ENCODE measurements at places on chromosomes 7 and 10. TPM values are rescaled to one million over a fixed set of nuclear protein-coding genes. Genes with fewer than 3 reads are reported as not detected.

RPEL1 gene
- not detected for total RNA-seq

ZNF138 gene
- total RNA-seq, result 5.6 TPM

MSS51 gene
- 1.0 TPM for total RNA-seq

ADAM8 gene
- total RNA-seq, result 0.25 TPM

PRTFDC1 gene
- total RNA-seq, result 11.4 TPM

HOGA1 gene
- not detected for total RNA-seq

C10orf53 gene
- total RNA-seq, result not detected

SFTPA1 gene
- total RNA-seq, result not detected

ELAPOR2 gene
- 1.8 TPM for total RNA-seq

CUBN gene
- 0.65 TPM for total RNA-seq

PRPS1L1 gene
- not detected for total RNA-seq

TNS3 gene
- 47.0 TPM for total RNA-seq

CRYGN gene
- total RNA-seq, result not detected

CYP2C9 gene
- not detected for total RNA-seq

- H3K27ac ChIP-seq, result no peak overlapping the region
- H3K36me3 ChIP-seq, result no peaks in the 10 kb centered on the region
- no peak overlapping the region for H3K4me3 ChIP-seq
- no peaks in the 10 kb centered on the region for H3K27me3 ChIP-seq
Observed at GRCh38 chr7:144997512-144997911, 161.7 kb upstream of the TPK1 start.

- no peak overlapping the region for H3K4me3 ChIP-seq
- 0 out of 2 replicates have a peak, but pooled peaks cover 4% of the 10 kb centered on the region for H3K27me3 ChIP-seq
- no peak overlapping the region for H3K27ac ChIP-seq
Observed at GRCh38 chr10:6320320-6321010, 117.7 kb downstream of the PFKFB3 start.

GRCh38 chr10:124296813-124297788, 121.6 kb downstream of the OAT start:
- H3K4me1 ChIP-seq, result no peaks in the 10 kb centered on the region
- DNase-seq, result no peak
- no peaks in the 10 kb centered on the region for H3K36me3 ChIP-seq
- no peaks in the 10 kb centered on the region for H3K27me3 ChIP-seq
- H3K27ac ChIP-seq, result no peak overlapping the region
- no peak overlapping the region for H3K4me3 ChIP-seq

GRCh38 chr7:17090751-17091150, 207.7 kb upstream of the AHR start:
- H3K4me1 ChIP-seq, result peaks cover 22% of the 10 kb centered on the region
- DNase-seq, result peak; percentile 92
- H3K36me3 ChIP-seq, result no peaks in the 10 kb centered on the region
- H3K27me3 ChIP-seq, result no peaks in the 10 kb centered on the region
- H3K27ac ChIP-seq, result peak overlapping the region; percentile 25

- no peak for DNase-seq
- H3K36me3 ChIP-seq, result no peaks in the 10 kb centered on the region
- H3K27me3 ChIP-seq, result no peaks in the 10 kb centered on the region
- no peak overlapping the region for H3K27ac ChIP-seq
- peaks cover 12% of the 10 kb centered on the region for H3K4me1 ChIP-seq
Observed at GRCh38 chr7:73972614-73973013, 55.4 kb upstream of the ELN start.

DNA sequence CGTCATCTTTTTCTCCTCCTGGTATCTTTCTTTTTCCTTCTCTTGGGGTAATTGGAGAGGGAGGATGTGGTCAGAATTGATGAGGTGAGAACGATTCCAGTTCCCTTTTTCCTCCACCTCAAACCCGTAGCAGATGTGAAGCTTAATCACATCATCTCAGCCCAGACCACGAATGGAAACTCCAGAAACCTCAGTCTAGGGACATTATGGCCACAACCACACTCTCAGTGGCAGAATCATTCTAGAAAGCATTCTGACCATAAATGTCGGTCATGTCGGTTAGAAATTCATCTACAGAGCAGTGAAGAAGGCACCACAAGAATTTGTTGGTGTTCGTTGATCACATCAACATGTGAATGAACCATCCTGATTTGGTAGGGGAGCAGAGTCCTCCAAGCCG, 78.7 kb downstream of the GATA3 start:
- no peaks in the 10 kb centered on the region for H3K4me1 ChIP-seq
- H3K27ac ChIP-seq, result no peak overlapping the region
- no peak for DNase-seq
- no peak overlapping the region for H3K4me3 ChIP-seq
- no peaks in the 10 kb centered on the region for H3K27me3 ChIP-seq

GRCh38 chr10:133241501-133242205, 4.0 kb downstream of the VENTX start:
- H3K4me3 ChIP-seq, result no peak overlapping the region
- H3K4me1 ChIP-seq, result no peaks in the 10 kb centered on the region
- H3K27ac ChIP-seq, result no peak overlapping the region
- no peaks in the 10 kb centered on the region for H3K36me3 ChIP-seq
- H3K27me3 ChIP-seq, result peaks cover 54% of the 10 kb centered on the region
- no peak for DNase-seq

GRCh38 chr10:46560952-46561351, 4.5 kb upstream of the GPRIN2 start:
- no peak overlapping the region for H3K4me3 ChIP-seq
- peaks cover 44% of the 10 kb centered on the region for H3K27me3 ChIP-seq
- no peak overlapping the region for H3K27ac ChIP-seq
- no peaks in the 10 kb centered on the region for H3K4me1 ChIP-seq
- no peaks in the 10 kb centered on the region for H3K36me3 ChIP-seq

- DNase-seq, result no peak
- no peaks in the 10 kb centered on the region for H3K36me3 ChIP-seq
- H3K4me3 ChIP-seq, result no peak overlapping the region
- no peaks in the 10 kb centered on the region for H3K4me1 ChIP-seq
- H3K27ac ChIP-seq, result no peak overlapping the region
Observed at GRCh38 chr7:157499121-157499834, 162.5 kb downstream of the DNAJB6 start.

GRCh38 chr7:158445421-158446175, 142.0 kb downstream of the PTPRN2 start:
- H3K27me3 ChIP-seq, result no peaks in the 10 kb centered on the region
- H3K4me3 ChIP-seq, result no peak overlapping the region
- DNase-seq, result no peak
- no peaks in the 10 kb centered on the region for H3K4me1 ChIP-seq
- no peak overlapping the region for H3K27ac ChIP-seq
- no peaks in the 10 kb centered on the region for H3K36me3 ChIP-seq

DNA sequence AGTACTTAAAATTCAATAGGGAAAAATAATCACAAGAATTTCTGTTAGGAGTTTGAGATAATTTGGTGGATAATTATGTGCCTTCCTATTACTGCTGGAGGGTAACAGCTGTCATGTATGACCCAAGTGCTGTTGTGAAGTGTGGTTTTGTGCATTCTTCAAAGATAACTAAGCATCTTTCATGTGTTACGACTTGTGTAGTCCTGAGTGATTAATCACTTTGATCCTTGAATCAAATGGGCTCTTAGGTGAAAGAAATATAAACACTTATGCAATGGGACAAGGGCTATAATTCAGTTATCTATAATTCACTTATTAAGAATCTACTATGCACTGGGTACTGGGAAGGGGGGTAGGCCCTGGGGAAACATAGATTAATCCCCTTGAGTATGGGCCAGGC, 89.0 kb downstream of the CH25H start:
- H3K4me1 ChIP-seq, result peaks cover 69% of the 10 kb centered on the region
- H3K27me3 ChIP-seq, result no peaks in the 10 kb centered on the region
- peak overlapping the region; percentile 72 for H3K27ac ChIP-seq
- no peak overlapping the region for H3K4me3 ChIP-seq
- H3K36me3 ChIP-seq, result no peaks in the 10 kb centered on the region
- peak; percentile 67 for DNase-seq

DNA sequence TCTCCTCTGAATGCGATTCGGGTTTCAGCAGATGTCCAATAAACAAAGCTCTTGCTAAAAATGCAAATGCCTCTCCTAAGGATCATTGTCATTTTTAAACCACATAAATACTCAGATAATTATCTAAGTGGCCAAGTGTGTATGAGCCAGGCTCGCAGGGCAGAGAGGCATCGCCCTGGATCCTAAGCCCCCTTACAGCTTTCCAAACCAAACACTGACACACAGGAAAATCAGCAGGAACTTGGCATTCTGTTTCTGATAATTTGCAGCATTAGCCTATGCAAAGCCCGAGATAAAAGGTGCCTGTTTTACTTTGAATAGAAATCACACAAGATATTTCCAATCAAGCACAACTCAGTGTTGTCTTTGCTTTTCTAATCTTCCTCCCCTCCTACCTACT, 134.4 kb downstream of the ABCA13 start:
- no peak overlapping the region for H3K4me3 ChIP-seq
- H3K4me1 ChIP-seq, result no peaks in the 10 kb centered on the region
- no peaks in the 10 kb centered on the region for H3K36me3 ChIP-seq
- no peaks in the 10 kb centered on the region for H3K27me3 ChIP-seq

GRCh38 chr10:36358736-36359135, 716.6 kb upstream of the FZD8 start:
- H3K27me3 ChIP-seq, result no peaks in the 10 kb centered on the region
- H3K27ac ChIP-seq, result no peak overlapping the region
- DNase-seq, result no peak
- no peaks in the 10 kb centered on the region for H3K36me3 ChIP-seq
- H3K4me1 ChIP-seq, result 0 out of 2 replicates have a peak, but pooled peaks cover 4% of the 10 kb centered on the region
- H3K4me3 ChIP-seq, result no peak overlapping the region

- H3K27me3 ChIP-seq, result no peaks in the 10 kb centered on the region
- DNase-seq, result peak; percentile 83
- peak overlapping the region; percentile 89 for H3K4me3 ChIP-seq
- no peaks in the 10 kb centered on the region for H3K36me3 ChIP-seq
Observed at GRCh38 chr10:130109796-130110245, 809 bp downstream of the C10orf143 start.

GRCh38 chr7:2794836-2795636, 49.1 kb downstream of the GNA12 start:
- H3K4me1 ChIP-seq, result peaks cover 15% of the 10 kb centered on the region
- no peak overlapping the region for H3K27ac ChIP-seq
- H3K27me3 ChIP-seq, result no peaks in the 10 kb centered on the region
- peaks cover 16% of the 10 kb centered on the region for H3K36me3 ChIP-seq
- DNase-seq, result no peak
- H3K4me3 ChIP-seq, result no peak overlapping the region

- no peaks in the 10 kb centered on the region for H3K27me3 ChIP-seq
- no peak overlapping the region for H3K27ac ChIP-seq
- H3K36me3 ChIP-seq, result no peaks in the 10 kb centered on the region
- peaks cover 14% of the 10 kb centered on the region for H3K4me1 ChIP-seq
- no peak for DNase-seq
Observed at GRCh38 chr7:143436325-143436946, 6.8 kb upstream of the TAS2R60 start.

DNA sequence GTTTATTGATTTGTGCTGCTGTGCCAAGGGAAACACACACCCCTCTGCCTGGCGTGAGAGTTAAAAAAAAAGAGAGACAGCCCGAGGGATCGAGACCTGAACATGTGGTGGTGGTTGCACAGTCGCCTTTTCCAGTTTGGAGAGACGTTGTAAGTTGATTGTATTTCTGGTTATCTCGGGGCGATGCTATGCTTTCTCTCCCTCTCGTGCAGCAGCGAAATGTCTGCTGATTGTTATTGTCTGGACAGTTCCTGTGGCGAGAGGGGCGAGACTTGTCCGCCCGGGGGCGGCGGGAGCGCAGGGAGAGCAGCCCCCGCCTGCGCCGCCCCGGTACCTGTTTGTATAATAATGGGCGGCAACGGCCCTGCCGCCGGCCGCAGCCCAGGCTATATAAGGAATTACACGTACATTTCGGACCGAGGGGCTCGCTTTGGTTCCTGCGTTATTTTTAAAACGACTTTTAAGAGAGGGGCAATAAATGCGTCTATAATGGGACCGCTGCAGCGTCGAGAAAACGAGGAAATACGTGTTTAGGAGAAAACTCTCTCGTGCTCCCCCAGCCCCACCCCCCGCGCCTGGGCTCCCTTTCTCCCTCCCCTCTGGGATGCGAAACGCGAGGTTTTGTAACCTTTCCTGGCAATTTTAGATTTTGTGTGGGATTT, 1.7 kb downstream of the ZEB1 start:
- peak overlapping the region; percentile 92 for H3K4me3 ChIP-seq
- H3K27me3 ChIP-seq, result no peaks in the 10 kb centered on the region
- DNase-seq, result peak; percentile 67
- no peaks in the 10 kb centered on the region for H3K36me3 ChIP-seq
- H3K27ac ChIP-seq, result peak overlapping the region; percentile 62

DNA sequence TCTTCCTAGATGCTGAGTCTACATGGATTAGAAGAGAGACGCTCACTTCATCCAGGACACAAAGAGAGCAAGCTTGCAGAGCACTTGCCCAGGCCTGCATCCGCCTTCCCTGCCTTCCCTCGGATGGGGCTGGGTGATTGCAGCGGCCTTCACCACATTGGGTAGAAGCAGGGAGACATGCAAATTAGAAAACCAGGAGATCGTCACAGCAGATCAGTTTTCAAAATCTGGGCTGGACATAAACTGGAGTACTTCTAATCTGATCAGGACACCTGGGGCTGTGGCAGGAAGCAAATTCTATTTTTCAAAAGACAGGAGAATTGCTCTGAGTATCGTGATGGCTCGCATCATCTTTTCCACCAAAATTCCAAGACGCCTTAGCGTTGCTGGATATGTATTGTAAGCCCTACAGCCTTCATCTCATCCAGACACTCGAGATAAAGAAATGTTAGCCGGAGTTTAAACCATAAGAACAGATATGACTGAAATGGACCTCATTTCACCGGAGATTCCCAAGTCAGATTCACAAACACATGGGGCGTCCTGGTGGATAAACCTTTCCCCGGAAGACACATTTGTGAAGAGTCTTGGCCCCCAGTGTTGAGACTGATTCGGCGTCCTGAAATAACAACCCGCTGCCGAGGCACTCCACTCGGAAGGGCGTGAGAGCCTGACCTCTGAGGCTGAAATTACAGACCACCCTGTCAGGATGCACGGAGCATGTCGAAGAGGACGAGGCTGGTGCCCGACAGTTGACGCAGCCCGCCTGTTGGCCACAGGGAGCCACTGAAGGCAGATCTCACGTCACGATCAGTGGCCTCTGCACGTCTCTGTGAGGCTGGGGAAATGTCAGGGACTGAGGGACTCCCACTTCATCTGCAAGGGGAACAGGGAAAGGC, 91.2 kb upstream of the PARD3 start:
- H3K4me3 ChIP-seq, result no peak overlapping the region
- H3K27ac ChIP-seq, result no peak overlapping the region
- DNase-seq, result no peak

GRCh38 chr10:3568392-3568791, 216.6 kb downstream of the KLF6 start:
- H3K4me3 ChIP-seq, result no peak overlapping the region
- H3K36me3 ChIP-seq, result no peaks in the 10 kb centered on the region
- DNase-seq, result no peak
- no peaks in the 10 kb centered on the region for H3K4me1 ChIP-seq
- no peaks in the 10 kb centered on the region for H3K27me3 ChIP-seq
- H3K27ac ChIP-seq, result no peak overlapping the region

- H3K27ac ChIP-seq, result no peak overlapping the region
- no peak for DNase-seq
- no peaks in the 10 kb centered on the region for H3K4me1 ChIP-seq
- H3K4me3 ChIP-seq, result no peak overlapping the region
- no peaks in the 10 kb centered on the region for H3K36me3 ChIP-seq
- no peaks in the 10 kb centered on the region for H3K27me3 ChIP-seq
Observed at GRCh38 chr10:45553613-45554012, 119.0 kb downstream of the ZFAND4 start.

Data from GM23248 (cell line).